ENCODE measurements at places on chromosomes 3 and 15. TPM values are rescaled to one million over a fixed set of nuclear protein-coding genes. Genes with fewer than 3 reads are reported as not detected.

The PPM1L gene
- total RNA-seq, result 2.0 TPM

The IL16 gene
- 106 TPM for total RNA-seq

The SRGAP3 gene
- total RNA-seq, result 1.3 TPM

The PSTPIP1 gene
- total RNA-seq, result 94.5 TPM

The FAM174B gene
- total RNA-seq, result 6.4 TPM

The C3orf80 gene
- total RNA-seq, result not detected

The GOLIM4 gene
- total RNA-seq, result 6.1 TPM
